Anterior cingulate cortex (tissue), 58 donors: ENCODE measurements at places on chromosomes 3 and 15.

DNA sequence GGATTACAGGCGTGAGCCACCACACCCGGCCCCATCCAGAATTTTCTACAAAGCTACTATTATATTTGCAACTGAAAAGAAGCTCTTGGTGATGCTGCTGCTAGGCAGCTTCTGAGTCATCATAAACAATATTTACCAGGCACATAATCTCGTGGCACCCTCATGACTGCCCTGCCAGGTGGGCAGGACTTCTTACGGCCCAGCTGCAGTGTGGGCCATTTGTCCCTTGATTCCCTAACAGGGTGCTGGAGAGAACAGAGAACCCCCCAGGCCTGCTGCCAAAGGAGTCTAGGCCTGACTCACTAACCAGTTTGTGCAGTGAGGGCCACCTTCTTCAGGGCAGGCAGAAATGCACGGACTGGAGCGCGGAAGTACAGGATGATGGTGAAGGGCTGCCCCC, 4.9 kb downstream of the EPB42 start:
- DNase-seq: no peak

DNA sequence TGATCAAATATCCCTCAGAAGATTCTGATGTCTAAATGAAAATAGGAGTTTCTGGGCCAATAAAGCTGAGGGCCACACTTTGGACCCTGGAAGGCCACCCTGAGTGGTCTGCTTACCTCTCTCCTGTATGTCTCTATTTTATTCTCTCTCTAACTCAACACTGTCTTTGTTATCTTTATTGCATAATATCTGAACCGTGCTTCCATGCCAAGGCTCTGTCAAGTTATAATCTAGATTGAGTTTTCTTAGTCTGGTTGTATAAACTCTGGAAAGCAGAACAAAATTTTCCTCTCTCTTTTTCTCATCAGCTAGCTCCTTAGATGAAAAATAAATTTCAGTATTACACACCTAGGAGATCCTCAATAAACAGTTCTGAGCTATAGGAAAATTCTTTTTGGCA, 36.2 kb upstream of the ACTL6A start:
- no peak for DNase-seq

DNA sequence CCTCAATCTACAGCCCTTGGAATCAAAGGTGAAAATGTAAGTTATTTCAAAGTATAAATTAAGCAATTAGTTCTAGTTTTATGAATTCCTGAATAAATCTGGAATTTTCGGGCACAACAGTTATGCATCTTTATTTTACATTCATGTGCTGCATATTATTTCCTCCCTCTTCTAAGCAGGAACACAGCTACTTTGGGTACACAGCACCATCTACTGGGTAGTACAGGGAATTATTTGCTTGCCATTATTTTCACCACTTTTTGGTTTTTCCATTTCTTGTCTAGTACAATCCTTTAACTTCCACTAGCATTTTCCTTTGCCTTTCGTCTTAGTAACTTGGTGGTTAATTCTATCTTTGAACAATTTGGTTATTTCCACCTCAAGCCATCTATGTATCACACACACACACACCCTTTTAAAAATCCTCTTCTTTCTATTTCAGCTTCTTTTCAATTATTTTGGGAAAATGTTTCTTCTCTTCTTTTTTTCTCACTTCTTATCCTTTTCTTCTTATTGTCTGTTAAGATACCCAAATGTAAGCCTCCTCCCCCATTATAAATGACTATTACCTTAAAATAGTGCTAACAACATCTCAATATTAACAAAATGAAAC, 451.0 kb downstream of the MFSD1 start:
- no peak for DNase-seq

DNA sequence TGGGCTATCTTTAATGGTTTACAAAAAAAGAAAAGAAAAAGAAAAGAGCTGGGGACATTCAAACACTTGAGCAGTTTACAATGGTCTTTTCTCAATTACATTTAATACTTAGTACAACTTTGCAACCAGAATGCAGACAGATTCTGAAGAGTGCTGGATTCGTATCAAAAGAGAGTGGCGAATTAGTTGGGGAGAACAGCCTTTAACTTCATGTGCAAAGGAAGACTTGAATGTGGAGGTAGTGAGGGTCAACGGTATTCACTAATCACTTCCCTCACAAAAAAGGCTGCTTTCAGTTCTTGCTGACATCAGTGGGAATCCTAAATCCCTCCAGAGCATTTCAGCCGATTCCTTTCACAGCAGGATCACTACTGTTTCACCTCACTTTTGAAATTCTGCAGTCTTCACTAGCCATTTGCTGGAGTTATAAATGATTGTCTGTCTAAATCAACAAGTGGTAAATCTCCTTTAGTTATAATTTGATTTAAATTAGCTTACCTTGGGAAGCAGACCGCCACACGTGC, 323.0 kb upstream of the SEMA6D start:
- no peak for DNase-seq

GRCh38 chr3:114213292-114213626, 24.1 kb downstream of the ZNF80 start:
- DNase-seq: no peak

DNA sequence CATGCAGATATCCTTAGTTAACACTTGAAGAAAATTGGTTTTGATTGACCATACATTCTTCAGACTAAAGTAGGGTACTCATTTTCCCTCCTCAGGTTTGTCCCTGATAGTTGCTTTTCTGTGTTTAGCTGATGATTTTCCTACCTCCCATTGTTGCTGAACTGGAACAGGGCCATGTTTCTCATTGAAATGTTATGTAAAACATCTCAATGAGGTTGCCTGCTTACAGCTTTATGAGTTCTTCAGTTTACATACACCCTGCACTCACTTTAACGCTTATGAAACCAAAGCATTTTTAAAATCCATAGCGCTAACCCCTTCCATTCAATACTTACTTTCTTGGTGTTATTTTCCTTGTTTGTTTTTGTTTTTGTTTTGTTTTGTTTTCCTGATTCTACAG, 61.9 kb downstream of the HMG20A start:
- no peak for DNase-seq

DNA sequence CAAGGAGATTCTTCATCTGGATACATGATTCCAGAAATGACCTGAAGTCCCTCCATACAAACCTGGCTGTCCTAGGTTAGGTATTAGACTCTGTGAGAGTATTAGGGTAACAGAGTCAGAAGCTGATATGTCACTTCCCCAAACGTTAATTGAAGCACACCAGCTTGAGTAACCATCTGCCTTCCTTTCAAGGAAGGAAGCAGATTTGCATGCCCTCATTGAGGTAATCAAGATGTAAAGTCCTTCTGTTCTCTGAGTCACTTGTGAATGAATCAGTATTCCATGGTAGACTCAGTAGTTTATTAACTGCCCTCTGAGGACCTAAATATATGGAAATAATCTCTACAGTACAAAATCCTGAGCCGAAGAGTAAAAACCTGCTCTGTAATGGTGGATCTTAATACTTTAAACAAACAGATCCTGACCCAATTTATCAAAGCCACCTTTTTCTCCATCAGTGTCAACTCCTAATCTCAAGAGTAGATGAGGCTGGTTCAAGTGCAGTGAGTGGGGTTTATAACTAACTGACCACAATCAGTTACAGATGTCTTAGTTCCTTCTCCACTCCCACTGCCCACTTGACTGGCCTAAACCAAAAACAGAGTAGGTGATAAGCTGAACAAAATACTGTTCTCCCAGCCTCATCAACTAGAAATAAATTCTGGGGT, 246.2 kb upstream of the CHRM5 start:
- no peak for DNase-seq

DNA sequence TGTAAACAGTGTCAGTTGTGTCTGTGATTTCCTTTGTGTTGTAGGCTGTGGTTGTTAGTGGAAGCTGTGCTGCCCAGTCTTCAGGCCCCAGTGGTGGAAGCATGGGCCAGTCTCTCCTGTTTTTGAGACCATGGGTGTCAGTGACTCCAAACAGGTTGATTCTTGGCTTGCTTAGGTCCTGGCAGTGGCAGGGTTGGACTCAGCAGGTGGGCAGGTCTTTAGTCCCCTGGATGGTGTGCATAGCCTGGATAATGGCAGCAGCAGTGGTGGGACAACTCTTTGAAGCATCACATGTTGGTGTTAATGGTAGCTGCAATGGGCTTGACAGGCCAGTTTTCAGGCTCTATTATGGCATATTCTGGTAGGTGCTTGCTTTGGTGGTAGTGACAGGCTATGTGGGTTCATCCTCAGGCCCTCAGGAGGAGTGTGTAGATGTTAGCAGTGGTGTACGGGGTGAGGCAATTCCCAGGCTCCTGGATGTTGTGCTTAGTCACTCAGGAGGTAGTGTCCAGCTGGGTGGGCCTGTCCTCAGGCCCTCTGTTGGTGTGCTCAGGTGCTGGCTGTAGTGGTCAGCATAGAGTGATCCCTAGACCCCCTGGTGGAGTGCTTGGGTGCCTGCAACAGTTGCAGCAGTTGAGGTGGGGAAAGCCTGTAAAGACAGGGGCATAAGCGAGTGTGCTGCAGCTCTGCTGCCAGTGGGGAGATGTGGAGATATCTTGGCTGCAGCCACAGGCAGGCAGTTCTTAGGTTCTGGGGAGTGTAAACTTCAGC, 596.7 kb downstream of the PDCD6IP start:
- DNase-seq: no peak

GRCh38 chr3:196533260-196533681, 18.1 kb upstream of the SMCO1 start:
- no peak for DNase-seq

- DNase-seq: no peak
Measured at GRCh38 chr3:66028457-66028856, 10.3 kb downstream of the MAGI1 start.
